ENCODE measurements at places on chromosomes 5 and 9.

DNA sequence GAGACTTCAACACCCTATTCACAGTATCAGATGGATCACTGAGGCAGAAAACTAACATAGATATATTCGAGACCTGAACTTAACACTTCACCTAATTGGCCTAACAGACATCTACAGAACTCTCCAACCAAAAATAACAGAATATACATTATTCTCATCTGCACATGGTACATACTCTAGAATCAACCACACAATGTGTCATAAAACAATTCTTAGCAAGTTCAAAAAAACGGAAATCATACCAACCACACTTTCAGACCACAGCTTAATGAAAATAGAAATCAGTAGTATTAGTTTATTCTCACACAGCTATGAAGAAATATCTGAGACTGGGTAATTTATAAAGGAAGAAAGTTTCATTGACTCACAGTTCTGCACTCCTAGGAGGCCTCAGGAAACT lies 387.9 kb downstream of the DEPDC1B start:
- no peak for DNase-seq

DNA sequence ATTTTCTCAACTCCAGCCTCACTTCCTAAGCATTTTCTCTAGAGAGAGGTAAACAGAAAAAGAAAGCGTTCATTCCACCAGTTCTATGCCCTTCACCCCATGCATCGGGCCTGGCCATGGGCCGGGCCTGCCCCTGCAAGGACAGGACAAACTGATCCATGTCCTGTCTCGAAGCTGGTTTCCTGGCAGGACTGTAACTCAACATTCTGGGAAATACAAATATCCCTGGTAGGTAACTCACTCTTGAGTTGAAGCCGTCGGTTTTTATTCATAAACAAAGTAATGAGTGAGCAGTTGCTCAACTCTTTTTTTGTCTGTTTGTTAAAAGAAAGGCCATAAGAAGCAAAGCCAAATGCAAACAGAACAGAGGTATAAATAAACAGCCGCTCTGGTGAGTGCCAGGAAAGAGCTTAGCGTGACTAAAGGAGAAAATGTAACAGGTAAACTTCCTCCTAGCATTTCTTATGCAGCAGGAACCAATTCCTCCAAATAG lies 64.4 kb upstream of the DNAH5 start:
- DNase-seq = no peak

GRCh38 chr9:106288689-106289088 lies 574.3 kb upstream of the ZNF462 start:
- DNase-seq = no peak

DNA sequence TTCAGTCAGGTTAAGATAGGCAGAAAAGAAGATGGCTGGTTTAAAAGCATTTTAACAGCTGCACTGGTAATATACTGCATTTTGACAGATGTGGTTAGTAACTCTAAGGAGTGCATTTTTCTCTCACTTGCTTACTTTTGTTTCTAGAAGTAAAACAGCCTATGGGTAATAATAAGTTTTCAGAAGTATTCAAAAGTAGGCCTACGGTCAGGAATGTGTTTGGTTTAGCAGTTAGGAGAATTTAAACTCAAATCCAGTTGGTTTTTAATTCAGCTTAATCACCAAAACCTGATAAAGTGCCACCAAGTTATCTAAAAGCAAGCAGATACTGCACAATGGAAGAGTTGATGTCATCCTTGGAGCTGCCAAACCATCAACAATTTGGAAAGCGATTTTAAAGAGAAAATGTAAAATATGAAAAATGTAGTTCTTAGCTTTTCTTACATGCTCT lies 160.3 kb downstream of the ARSB start:
- no peak for DNase-seq

DNA sequence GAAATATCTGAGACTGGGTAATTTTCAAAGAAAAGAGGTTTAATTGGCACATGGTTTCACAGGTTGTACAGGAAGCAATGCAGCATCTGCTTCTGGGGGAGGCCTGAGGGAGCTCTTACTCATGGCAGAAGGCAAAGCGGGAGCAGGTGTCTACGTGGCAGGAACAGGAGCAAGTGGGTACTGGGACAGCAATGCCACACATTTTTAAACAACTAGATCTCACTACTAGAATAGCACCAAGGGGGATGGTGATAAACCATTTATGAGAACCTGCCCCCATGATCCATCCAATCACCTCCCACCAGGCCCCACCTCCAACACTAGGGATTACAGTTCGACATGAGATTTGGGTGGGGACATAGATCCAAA lies 47.6 kb upstream of the HOMER1 start:
- no peak for DNase-seq

DNA sequence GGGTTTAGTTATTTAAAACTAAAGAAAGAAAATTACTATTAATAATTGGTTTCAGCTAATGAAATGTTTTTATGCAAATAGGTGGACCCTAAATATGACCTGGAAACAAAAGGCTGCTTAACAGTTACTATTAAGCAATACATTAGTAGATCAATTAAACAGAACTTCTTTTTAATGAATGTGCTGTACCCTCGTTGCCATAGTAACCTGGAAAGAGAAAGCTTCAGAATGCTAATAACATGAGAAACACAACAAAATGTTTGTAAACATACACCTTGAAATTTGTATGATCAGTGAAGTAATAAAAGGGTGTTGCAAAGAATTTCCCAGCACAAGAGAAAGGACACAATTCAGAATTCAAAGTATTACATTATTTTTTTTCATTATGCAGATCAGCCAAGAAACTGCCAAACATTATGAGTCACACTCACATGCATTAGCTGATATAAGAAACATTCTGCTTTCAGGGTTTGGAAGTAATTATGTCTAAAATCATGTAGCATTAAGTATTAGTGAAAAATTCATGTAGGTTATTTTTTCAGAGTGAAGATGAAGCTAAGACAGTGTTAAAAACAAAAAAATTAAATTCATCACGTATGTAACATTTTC lies 348.3 kb downstream of the ISL1 start:
- no peak for DNase-seq

DNA sequence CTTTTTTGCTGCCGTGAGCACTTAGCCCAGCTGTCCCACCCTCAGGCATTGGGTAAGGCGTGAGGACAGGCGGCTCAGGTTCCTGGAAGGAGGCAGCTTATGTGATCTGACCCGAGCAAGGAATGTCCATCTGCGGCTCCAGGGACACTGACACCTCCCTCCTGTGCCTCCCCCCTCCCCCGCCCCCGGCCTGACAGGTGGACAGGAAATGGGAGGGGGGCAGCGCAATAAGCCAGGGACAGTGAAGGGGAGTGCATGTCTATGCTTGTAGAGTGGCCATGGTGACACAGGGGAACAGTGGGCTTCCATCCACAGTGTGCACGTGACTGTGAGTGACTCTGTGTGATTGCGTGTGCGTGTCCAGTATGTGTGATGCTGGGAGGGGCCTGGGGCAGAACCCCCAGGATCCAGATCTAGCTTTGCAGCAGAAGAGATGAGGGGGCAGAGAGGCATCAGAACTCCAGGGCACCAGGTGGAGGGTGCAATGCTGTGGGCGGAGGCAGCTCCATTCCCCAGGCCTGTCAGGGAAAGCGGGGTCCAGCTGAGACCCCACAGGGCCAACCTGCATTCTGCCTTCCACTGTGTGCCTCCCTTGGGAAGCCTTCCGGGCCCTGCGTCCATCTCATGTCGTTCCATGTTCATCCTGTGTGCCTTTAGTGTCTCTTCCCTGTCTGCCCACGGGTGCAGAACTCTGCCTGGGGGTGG lies 30.5 kb downstream of the CNTFR start:
- DNase-seq = no peak

- no peak for DNase-seq
Observed at GRCh38 chr9:120875195-120875565, 1.8 kb downstream of the PHF19 start.

DNA sequence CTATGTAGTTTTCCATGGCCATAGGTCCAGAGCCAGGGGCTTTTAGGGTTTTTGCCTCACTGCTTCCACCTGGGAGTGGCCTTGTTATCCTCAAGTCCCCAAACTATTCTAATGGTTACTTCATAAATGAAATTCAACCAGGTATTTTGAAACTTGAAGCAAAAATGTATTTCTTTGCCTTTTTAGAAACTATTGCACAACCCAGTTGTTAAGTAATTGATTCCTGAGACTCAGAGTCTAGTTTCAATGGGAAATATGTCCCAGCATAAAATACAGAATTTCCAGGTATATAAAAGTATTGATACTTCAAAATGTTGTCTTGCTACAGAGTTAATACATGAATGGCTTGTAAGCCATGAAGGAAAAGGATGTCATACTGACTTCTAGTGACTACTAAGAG lies 456.2 kb upstream of the DAB2 start:
- DNase-seq = no peak

Data from activated CD4-positive, alpha-beta T cell treated with anti-CD3 and anti-CD28 coated beads for 1 hour (primary cell).